ENCODE measurements at places on chromosomes 1 and 21. TPM values are rescaled to one million over a fixed set of nuclear protein-coding genes. Genes with fewer than 3 reads are reported as not detected.

BEST4 gene
- polyA plus RNA-seq = 0.30 TPM

- no peak for DNase-seq
These were observed 158.8 kb downstream of the C1orf21 start for GRCh38 chr1:184545601-184546000.

GRCh38 chr1:58573705-58574591 lies 3.1 kb downstream of the TACSTD2 start:
- no peak for DNase-seq

DNA sequence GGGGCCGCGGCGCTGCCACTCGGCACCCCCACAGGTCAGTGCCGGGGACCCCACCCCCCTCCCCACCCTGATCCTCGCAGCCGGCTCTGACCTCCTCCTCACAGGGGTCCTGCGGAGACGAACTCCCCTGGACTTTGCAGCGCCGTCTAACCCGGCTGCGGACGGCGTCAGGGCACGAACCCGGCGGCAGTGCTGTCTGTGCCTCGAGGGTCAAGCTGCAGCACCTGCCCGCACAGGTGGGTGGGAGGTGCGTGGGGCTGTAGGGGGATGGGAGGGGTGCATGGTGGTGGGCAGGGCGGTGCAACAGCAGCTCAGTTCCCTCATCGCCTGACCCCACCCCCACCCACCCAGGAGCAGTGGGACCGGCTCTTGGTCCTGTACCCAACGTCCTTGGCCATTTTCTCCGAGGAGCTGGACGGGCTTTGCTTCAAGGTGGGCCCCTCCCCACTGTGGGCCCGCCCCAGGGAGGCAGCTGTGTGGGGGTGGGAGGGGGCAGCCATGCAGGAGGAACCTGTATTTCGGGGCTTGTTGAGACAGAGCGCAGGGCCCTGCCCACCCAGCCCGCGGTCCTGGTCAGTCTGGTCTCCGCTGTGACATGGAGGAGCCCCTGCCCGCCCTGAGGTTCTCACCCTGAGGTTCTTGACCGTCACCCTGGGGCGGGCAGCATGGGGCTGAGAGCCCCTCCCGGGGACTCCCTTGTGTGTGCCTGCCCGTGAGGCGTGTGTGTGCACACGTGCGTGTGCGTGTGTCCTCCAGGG lies 4.9 kb downstream of the PLEKHN1 start:
- DNase-seq = no peak

SAMD11 gene
- 23.3 TPM for polyA plus RNA-seq

PLPPR4 gene
- 25.4 TPM for polyA plus RNA-seq

GRCh38 chr1:216332462-216332861 lies 90.8 kb downstream of the USH2A start:
- DNase-seq = no peak

- DNase-seq = no peak
These were observed 431 bp downstream of the ARPC5 start for GRCh38 chr1:183635099-183635605.

RABIF gene
- polyA plus RNA-seq = 6.7 TPM

ST6GALNAC3 gene
- 5.1 TPM for polyA plus RNA-seq

- DNase-seq = no peak
These were observed 570.5 kb downstream of the MRPL39 start for GRCh38 chr21:25036775-25037174.

FMN2 gene
- polyA plus RNA-seq = 0.23 TPM

ANKRD35 gene
- polyA plus RNA-seq = 13.2 TPM

DNA sequence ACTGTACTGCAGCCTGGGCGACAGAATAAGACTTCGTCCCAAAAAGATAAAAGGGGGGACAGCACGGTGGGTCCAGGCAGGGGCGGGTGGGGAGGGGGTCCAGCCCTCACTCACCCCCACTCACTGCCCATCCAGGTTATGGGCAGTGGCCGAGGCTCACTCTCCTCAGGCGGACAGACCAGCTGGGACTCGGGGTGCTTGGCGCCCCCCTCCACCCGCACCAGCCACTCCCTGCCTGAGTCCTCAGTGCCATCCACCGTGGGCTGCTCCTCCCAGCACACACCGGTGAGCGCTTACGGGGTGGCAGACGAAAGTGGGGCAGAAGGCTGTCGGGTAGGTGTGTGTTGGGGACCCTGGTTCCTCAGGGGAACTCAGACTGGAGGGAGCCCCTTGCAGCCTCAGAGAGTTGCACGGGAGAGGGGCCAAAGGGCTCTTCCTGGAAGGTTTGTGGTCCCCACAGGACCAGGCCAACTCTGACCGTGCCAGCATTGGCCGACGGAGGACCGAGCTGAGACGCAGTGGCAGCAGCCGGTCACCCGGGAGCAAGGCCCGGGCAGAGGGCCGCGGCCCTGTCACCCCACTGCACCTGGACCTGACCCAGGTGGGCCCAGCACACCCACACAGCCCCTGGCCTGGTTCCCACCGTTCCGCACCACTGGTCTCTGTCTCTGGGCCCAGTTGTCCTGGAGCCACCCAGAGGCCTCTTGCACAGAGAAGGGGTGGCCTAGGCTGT lies 6.6 kb downstream of the PLEKHN1 start:
- DNase-seq = no peak

DNA sequence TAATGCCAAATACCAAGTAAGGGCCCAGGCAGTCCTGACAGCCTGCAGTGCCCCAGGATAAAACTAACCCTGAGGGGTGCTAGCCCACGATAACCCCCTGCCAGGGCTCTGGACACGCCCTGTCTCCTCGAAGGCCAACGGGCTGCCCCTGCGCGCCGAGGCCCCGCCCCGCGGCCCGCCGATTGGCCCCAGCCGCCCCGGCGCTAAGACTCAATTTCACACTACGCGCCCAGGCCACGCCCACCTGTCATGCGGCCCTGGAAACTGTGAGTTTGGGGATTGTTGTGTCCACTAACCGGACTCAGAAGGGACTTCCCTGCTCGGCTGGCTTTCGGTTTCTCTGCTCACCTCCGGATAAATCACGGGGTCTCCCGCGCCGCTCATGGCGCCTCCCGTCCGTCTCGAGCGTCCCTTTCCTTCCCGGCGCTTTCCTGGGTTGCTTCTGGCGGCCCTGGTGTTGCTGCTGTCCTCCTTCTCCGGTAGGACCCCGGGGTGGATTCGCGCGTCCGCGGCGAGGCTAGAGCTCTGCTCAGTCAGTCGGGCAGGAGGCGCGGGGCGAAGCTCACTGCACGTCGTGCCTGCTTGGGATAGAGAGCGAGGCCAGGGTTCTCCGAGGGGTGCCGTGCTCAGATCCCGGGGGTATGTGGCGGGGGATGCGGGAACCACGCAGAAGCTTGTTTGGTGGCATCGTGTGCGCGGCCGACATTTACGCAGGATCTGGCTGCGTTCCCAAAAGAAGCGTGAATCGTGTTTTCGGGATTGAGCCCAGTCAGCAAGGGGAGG lies at the start of gene CR1L:
Gene CR1L, plus strand, starts transcription at position 282 of the 783 bp plus-strand sequence. Its CDS starts 101 bp downstream, at position 383.
- DNase-seq = peak; percentile 18

DNA sequence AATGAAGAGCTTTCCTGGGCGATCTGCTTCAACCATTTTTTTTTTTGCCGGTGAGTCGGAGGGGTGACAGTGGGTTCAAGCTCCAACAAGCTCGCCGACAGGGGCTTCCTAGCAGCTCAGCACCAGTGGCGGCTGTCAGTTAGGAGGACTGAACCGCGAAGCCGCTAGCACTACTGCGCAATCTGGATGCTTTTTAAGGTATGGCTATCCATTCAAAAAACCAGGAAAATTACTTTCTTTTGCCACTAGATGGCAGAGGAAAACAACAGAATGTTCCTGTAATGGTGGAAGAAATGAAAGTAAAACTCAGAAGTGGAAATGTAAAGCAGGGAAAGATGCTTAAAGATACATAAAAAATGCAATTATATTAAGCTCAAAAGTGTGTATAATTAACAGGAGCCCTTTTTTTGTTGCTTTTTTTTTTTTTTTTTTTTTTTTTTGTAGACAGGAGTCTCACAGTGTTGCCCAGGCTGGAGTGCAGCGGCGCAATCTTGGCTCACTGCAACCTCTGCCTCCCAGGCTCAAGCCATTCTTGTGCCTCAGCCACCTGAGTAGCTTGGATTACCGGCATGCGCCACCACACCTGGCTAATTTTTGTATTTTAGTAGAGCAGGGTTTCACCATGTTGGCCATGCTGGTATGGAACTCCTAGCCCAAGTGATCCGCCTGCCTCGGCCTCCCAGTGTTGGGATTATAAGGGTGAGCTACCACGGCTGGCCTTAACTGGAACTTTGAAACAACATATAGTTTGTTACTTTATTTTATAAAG lies 8.5 kb downstream of the KYAT3 start:
- DNase-seq = no peak

DNA sequence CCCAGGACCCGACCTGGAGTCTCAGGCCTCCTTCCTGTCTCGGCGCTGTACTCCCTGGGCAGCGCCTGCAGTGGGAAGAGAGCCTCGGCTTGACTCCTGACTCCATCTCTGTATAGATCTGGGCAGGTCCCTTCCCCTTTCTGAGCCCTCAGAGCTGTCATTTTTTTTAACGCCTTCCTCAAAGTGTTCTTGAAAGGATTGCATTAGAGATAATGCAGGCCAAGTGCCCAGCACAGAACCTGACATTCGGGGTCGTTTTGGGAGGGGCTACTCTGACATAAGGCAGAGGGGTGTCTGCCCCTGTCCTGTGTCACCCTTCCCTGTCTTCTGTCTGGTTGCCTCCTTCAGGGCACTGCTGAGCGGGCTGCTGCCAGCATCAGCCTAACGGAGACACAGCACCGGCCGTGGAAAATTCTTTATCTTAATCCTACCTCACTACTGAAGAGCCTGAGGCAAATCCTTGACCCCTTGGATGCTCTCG lies 271.6 kb downstream of the TRABD2B start:
- no peak for DNase-seq

- DNase-seq = no peak
These were observed 6.8 kb upstream of the RNF223 start for GRCh38 chr1:1080951-1081310.

GRCh38 chr1:118488787-118489186 lies 303.8 kb upstream of the SPAG17 start:
- DNase-seq = no peak

CR1 gene
- polyA plus RNA-seq = 1.7 TPM

- no peak for DNase-seq
These were observed 189.9 kb downstream of the ZC3H11B start for GRCh38 chr1:219422811-219423598.

- no peak for DNase-seq
These were observed 15.1 kb downstream of the RCSD1 start for GRCh38 chr1:167645140-167645541.

SPRR2A gene
- polyA plus RNA-seq = not detected

GRCh38 chr1:230230273-230230672 lies 163.2 kb downstream of the GALNT2 start:
- DNase-seq = no peak

GRCh38 chr1:190436615-190437014 lies 41.0 kb downstream of the BRINP3 start:
- DNase-seq = no peak
